ENCODE measurements at places on chromosomes 13 and 19. TPM values are rescaled to one million over a fixed set of nuclear protein-coding genes. Genes with fewer than 3 reads are reported as not detected.

- no peak for DNase-seq
Measured at GRCh38 chr19:7859831-7860713, 14.1 kb downstream of the PRR36 start.

- no peak for DNase-seq
Measured at GRCh38 chr19:3837332-3837731, 31.5 kb downstream of the ZFR2 start.

DNA sequence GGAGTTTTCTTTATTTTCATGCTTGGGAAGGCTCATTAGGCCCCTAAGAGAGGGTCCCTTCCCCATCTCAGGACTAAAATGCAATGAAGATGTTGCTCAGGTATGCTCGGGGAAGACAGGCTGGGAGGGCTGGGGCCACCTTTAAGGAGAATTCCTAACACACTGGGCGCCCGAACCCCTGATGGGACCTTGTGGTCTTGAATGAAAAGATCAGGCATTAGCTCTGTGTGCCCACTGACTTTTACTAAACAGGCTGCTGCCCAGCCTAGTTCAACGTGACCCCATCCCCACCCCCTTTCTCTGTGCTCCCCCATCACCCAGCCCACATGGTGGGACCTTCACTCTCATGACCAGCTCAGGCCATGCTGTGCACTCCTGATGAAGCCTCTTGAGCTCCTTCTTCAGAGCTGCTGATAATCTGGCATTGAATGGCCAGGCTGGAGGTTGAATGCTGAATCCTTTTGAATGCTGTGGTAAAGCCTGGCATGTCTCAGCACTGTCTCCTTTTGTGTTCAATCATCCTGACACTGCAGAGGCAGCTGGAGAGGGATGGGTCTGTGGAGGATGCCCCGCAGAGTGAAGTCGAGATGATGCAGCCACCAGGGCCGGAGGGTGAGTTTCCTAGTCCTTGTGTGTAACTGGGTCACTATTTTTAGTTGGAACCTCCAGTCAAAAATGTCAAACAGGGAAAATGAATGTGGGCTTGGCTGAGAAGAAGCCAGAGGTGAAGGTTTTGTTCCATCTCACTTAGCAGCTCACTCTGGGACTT is 209.1 kb downstream of the UQCRFS1 start:
- DNase-seq, result no peak

GRCh38 chr19:50830266-50831025 is 2.9 kb downstream of the KLK15 start:
- DNase-seq, result peak; percentile 30

DNA sequence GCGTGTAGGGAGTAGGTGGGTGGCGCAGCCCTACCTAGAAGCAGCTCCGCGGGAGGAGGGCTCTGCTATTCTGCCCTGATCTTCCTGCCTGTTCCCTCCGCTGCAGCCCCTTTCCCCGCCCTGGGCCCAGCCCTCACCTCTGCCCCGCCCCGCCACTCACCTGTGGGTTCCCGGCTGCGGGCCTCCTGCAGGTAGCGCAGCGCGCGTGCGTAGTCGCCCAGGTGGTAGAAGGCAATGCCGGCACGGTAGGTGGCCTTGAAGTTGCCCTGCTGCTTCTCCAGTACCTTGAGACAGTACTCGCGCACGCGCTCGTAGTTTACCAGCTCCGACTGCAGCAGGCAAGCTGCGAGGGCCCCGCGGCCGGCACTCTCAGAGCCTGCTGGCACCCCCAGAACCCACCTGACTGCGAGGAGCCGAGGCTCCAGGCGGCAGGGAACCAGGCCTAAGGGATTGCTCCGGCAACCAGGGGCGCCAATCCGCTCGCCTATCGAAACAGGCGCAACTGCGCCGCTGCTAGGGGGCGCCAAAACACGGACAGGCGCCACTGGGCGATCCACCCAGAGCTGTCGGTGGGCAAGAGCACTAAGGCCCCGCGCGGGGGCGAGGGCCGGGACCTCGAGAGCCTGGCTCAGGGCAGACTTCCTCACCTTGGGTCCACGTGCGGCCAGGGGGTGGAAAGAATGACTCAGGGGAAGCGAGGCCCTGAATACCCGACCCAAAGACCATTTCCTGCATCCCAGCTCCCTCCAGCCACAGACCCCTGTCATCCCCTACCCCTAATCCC is 965 bp downstream of the TTC9B start:
- DNase-seq, result peak; percentile 71

DNA sequence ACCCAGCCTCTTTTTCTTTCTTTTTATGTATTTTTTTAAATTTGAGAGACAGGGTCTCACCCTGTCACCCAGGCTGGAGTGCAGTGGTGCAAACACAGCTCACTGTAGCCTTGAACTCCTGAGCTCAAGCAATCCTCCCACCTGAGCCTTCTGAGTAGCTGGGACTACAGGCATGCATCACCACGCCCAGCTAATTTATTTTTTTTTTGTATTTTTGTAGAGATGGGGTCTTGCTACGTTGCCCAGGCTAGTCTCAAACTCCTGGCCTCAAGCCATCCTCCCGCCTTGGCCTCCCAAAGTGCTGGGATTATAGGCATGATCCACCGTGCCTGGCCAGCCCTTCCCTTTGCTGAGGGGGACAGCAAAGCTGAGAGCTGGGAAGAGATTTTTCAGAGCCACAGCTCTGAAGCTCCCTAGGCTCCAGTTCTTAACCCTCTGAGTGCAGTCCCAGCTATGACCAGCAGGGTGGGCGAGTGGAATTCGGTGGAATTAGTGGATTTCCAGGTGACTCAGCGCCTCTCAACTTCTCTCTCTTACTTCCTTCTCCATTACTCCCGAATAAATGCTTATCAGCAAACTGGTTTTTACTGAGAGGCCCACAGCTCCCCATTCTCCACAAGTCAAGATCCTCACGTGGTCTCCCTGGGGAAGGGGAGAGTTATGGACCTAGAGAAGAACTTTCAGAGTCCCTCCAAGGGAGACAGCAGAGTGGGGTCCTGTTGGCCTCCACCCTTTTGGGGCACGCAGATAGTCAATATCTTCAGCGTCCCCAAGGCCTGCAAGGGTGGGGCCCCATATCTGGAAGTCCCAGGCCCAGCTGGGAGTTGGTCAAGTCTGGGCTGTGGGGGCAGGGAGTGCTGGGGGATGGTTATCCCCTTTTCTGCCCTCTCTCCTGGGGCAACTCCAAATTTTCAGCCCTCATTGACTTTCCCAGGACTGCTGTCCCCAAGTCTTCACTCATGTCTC is 1.2 kb downstream of the BLVRB start:
- DNase-seq, result peak; percentile 93

DNA sequence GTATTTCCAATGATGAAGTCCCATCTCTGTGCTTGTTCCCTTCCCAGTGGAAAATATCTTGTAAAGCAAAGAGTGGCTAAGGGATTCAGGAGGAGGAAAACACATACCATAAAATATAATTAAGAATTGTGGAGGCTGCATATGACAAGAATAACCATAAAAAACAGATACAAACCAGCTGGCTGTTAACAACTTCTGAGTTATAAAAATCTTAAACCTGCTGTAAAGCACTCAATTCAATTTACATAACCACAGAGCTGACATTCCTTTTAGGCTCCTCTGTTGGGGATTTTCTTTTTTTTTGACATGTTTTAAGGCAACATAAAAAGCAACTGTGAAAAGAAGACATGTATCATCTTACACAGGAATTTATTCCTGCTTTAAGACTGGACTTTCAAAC is 207.6 kb downstream of the DACH1 start:
- no peak for DNase-seq

GRCh38 chr19:46718157-46718933 is 1.4 kb upstream of the PRKD2 start:
- DNase-seq, result peak; percentile 76

- no peak for DNase-seq
Measured at GRCh38 chr19:42111384-42111783, 20.9 kb downstream of the POU2F2 start.

DNA sequence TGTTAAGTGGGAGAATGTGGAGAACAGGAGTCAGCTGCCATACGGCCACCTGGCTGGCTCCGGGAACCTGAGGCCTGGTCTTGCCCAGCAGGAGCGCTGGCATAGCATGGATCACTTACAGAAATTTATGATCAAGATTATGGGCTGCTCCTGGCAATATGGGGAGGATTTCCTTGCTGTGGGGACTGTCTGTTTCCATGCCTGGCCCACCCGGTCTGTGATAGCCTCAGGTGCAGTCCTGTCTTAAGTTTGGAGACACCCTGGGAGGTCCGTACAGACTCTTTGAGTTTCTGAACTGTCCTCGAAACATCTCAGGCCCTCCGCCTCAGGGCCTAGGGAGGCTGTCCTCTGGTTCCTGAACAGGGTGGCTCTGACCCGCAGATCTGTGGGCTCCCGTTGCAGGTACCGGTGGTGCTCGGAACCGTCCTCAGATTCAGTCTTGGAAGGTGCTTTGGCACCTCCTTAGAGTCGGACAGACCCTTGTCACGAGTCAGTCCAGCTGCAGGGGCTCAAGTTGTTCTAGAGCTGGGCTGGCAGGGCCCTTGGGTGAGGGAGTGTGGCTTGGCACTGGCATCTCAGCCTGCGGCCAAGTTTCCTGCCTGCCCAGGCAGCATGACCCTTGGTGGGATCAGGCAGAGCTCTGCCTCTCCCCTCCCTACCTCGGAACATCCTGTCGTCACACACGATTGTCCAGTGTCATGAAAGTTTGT is 4.9 kb downstream of the TFDP1 start:
- peak; percentile 2 for DNase-seq

DNA sequence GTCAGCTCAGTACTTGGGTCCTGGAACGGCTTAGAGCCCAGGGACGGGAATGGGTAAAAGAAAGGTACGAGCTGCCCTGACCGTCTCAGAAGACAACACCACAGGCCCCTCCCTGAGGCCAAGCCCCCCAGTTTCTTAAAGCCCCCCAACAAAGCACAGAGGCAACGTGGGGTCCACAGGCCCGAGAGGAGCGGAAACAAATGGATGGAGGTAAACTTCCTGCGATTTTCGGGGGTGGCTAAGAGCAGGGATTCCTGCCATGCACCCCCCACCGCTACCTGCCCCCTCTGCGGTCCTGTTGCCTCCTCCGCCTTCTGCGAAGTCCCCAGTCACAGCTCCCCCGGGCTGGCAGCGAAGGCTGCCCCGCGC is 48.2 kb downstream of the PTPRS start:
- DNase-seq, result no peak

GRCh38 chr13:50908371-50908770 is 1.2 kb upstream of the RNASEH2B start:
- no peak for DNase-seq

GRCh38 chr13:99688776-99689175 is 187.5 kb downstream of the TM9SF2 start:
- DNase-seq, result no peak

DNA sequence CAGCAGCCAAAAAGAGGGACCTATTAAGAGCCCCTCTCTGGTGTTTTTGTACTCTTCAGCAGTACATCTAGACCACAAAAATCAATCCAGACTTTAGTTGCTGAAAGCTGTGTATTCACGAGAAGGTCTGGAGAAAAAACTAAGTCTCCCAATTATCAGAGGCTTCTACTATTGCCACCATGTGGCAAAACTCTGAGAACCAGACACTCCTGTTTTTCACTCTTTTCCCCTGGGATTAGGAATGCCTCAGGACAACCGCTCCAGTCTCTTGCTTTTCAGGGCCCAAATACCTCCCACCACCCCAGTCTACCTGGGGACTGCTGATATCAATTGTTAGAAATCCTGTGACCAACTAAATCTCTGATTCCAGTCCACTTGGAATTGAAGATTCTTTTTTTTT is 30.1 kb upstream of the OBI1 start:
- no peak for DNase-seq

PSG11 gene
- total RNA-seq, result not detected

MPV17L2 gene
- 10.1 TPM for total RNA-seq

NANOS2 gene
- not detected for total RNA-seq

KLK1 gene
- 41.1 TPM for total RNA-seq

GPR18 gene
- total RNA-seq, result 0.41 TPM

F10 gene
- 4.6 TPM for total RNA-seq

ZNF729 gene
- not detected for total RNA-seq

ZNF283 gene
- total RNA-seq, result 10.9 TPM

SMG9 gene
- 68.7 TPM for total RNA-seq

AKAP8L gene
- total RNA-seq, result 112 TPM
